ENCODE measurements at places on chromosomes 7 and 10.

DNA sequence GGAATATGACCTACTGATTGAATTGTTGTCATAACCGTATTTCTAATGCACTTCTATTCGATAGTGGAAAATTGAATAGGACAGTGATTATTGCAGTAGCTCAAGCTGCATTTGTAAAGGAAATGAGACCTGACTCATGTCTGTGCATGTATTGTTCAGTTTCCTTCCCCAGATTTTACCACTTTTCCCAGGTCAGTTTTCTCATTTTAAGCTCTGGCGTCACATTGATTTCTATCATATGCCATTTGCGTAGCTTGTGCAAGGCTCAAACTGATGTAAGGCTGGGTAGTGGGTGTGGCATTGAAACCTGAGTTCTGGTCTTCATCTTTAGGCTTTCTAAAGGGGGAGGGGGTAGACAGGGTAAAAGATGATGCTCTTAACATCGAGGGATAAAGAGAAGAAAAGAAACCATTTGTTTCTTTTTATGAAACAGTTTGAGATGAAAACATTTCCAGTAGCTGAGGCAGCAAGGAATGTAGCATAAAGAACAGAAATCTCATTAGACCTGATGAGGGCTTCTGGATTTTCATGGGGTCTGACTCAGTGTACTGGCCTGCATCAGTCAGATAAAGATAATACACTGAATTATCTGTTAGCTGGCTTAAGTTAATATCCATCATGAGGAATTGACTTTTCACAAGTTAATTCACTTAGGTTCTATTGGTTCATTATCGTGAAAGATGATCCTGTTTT, 182.3 kb upstream of the CDCA7L start:
- DNase-seq, result no peak

DNA sequence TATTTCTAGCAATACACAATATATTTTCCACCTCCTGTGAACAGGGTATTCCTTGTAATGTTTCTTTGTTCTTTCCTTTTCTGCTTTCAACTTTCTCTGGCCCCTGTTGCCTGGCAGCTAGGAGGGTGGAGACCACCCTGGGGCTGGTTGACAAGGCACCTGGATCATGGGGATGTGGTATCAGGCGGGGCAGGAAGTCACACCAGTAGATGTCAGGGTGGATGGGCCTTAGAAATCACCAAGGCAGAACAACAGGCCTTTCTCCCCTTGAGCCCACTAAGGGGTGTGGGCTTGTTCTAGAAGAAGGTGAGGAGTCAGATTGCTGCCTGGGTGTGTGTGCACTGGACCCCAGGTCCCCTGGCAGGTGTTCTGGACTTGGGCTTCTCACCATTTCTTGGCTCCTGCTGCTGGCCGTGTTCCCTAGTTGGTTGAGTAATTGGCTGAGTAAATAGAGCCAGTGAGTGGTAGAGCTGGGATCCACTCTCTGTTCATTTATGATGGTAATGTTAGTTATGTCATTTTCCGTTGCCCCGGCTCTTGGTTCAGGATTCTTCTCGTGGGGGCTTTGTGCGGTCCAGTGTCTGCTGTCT, 24.9 kb downstream of the ZNF783 start:
- peak; percentile 6 for DNase-seq

DNA sequence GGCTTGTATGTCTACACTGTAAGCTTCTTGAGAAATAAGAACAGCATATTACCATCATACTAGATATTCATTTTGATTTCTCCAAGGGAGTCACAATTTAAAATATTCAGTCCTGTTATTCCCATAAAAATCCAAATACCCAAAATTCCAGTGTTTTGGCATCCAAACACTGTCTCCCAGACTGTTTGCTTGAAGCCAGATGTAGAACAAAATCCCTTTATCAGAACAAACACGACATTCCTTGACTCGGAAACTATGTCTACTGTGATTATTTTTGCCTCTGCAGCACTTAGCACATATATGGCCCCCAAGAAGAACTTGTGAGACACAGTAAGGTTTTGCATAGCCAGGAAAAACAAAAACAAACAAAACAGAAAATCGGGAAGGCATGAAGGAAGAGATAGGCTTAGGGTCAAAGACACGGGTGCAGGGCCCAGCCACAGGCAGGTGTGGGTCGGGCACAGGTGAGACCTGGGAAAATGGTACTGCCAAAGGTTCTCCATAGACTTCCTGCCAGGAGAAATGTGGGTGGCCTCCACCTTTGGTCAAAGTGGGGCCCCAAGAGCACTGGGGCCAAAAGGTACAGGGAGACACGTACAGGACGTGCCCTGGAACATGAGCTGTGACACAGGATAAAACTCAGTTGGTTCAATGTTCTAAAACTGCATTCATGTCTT, 36.5 kb downstream of the CPXM2 start:
- DNase-seq, result no peak

GRCh38 chr10:47060356-47060755, 149.1 kb downstream of the PTPN20 start:
- no peak for DNase-seq

GRCh38 chr7:159094919-159095915, 49.5 kb downstream of the VIPR2 start:
- DNase-seq, result no peak

GRCh38 chr7:158479021-158479663, 108.5 kb downstream of the PTPRN2 start:
- no peak for DNase-seq

DNA sequence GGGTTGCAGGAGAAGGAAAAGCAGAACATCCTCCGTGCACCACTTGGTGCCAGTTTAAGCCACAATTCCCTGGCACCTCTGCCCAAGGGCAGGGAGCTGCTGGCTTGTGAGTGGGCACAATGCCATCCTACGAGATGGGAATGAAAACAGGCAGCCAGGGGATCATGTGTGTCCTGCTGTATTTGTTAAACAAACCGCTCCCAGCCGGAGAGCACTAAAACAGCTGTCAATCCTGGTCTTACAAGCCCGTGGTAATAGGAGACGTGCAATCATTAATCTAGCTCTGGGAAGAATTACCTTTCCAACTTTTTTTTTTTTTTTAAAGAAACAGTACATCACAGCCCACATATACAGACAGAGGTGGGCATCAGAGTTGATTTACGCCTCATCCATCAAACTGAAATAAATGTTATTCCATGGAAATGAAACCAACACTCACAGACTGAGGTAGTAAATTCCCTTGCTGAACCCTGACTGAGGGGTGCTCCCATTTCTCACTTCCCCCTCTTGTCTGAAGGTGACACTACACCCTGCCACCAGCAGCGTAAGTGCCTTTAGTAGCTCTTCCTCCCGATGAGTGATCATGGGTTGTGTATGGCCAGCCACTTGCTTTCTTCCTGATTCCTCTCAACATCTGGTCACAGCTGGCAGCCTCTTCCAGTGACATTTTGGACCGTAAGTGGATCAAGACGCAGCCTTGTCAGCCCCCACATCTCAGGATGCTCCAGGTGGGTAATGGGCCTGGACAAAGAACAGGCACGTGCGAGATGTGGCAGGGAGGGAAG, 143.8 kb downstream of the TEX36 start:
- peak; percentile 72 for DNase-seq

GRCh38 chr10:70930263-70931000, 42.1 kb upstream of the PCBD1 start:
- no peak for DNase-seq

DNA sequence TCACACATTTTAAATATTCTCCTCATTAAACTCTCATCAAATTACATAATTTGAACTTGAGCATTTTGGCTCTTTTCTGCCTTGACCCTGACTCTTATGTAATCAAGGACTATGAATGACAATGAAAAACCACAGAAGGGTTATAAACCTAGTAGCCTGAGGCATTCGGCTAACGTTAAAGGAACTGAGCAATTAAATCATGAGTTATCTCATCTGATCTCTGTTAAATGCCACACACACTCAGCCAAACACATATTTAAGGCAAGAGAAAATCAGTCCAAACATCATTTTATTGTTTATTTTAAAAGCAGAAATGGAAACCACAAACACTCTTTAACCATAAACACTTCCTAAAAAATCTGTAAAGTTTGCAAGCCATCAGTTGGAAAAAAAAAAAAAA, 204.3 kb downstream of the DGKI start:
- DNase-seq, result peak; percentile 62

DNA sequence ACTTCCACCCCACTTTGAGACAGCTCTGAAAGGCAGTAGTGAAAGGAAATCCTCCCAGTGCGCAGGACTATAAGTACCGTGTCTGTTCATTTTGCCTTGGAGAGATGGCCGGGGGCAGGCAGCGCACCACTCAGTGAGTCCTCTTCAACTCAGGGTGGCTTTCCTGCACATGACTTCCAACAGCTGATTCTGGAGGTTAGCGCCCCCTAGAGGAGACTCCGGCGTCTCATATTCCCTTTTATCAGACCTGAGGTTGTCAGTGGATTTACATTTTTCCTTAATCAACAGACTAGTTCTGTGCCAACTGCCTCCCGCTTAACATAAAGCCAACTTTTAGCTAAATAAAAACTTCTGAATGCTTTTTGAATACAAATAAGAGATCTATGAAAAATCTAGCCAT, 101.0 kb downstream of the HERPUD2 start:
- DNase-seq, result no peak
